ENCODE measurements at places on chromosomes 1 and 21.

DNA sequence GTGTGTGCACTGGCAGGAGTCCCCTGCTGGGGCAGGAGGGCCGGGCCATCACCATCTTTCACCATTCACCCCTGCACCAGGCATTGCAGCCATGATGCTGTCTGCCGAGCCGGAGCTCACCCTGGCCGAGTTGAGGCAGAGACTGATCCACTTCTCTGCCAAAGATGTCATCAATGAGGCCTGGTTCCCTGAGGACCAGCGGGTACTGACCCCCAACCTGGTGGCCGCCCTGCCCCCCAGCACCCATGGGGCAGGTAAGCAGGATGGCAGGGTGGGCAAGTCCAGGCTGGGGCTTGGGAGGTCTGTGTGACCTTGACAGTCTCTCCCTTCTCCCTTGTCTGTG is 18.6 kb downstream of the PCSK9 start:
- DNase-seq = no peak

DNA sequence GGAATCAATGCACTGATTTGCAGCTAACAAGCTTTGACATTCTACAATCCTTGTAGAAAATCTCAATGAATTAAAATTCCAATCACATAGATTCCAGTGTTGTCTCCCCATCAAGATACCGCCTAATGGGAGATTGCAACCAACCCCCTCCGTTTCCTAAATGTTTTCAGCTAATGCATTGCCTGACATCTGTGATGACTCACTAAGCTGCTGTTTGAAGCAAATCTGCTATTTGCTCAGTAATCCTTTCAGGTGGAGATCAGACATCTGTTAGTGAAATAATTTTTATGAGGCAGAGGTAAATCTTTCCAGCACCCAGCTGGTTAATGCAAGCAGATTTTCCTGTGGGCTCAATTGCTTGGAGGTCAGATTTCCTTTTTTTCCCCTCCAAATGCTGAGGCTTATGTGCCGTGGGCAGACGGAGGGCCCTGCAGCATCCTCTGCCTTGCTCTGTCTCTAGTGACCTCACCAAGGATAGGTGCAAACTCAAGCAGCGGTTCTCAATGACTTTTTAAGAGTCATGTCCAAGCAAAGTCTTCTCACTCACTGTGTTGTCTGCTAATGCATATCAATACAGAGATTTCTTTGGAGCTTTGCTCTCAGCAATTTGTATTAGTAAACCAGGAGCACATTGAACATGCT is 91.1 kb upstream of the RAB3GAP2 start:
- no peak for DNase-seq

- DNase-seq = no peak
These were observed 411.8 kb upstream of the DAB1 start for GRCh38 chr1:57835620-57836019.

DNA sequence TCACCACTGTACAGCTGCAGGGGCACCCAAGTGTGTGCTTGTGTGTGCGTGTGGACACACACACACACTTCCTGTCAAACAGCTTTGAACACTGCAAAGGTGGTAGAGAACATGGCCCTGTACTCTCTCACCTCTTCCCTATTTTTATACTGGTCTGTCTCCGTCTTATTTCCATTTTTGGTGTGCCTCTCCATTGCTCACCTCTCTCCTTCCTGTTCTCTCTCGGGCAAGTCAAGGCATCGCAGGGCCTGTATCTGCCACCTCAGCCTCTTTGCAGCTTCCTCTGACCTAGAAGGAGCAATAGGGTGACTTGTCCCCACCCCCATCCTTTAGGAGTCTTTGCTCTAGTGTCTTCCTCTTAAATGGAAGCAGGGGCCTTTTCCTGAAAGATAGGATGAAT is 2.2 kb downstream of the SMCP start:
- no peak for DNase-seq

GRCh38 chr1:220708936-220709801 is 19.0 kb downstream of the C1orf115 start:
- DNase-seq = no peak

DNA sequence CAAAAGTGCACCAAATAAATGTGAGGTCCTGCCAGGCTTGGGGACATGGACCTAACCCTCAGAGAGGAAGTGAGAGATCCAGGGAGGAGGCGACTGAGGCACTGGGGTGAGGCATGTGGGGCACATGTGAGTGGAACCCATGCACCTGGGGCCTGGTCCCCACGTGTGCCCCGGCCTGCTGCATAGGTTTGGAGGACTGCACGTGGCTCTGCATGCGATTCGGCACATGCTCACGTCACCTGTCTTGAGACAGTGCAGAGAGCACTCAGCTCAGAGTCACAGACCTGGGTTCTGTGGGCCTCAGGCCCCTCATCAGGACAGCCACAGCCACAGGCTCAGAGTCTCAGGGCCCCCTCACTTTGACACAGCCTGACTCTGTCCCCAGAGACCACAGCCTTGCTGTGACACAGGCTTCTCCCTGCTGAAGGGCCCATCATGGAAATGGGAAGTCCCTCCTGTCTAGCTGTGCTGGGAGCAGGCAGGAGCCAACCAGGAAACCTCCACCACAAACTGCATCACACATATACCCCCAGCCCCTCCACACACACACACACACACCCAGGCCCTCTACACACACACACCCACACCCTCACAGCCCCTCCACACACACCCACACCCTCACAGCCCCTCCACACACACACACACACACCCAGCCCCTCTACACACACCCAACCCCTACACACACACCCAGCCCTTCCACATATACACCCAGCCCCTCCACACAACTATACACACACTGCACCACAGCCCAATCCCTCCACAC is 48.2 kb downstream of the SLC9A1 start:
- no peak for DNase-seq

GRCh38 chr21:38499296-38499695 is 1.0 kb upstream of the ERG start:
- no peak for DNase-seq

DNA sequence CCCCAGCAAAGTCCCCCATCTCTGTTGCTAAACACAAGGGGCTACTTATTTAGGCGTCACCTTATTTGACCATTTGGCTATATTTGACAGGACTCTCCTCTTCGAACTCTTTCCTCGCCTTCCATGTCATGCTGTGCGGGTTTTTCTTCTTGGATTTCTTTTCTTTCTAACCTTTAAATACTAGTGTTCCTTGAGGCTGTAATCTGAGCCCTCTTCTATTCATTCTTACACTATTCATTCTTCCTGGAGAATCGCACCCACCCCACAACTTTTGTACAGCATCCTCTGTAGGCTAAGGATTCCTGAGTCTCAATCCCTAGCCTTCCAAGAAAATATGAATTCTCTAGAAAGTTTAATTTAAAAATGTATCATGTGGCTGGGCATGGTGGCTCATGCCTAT is 61.7 kb upstream of the C1orf115 start:
- no peak for DNase-seq

DNA sequence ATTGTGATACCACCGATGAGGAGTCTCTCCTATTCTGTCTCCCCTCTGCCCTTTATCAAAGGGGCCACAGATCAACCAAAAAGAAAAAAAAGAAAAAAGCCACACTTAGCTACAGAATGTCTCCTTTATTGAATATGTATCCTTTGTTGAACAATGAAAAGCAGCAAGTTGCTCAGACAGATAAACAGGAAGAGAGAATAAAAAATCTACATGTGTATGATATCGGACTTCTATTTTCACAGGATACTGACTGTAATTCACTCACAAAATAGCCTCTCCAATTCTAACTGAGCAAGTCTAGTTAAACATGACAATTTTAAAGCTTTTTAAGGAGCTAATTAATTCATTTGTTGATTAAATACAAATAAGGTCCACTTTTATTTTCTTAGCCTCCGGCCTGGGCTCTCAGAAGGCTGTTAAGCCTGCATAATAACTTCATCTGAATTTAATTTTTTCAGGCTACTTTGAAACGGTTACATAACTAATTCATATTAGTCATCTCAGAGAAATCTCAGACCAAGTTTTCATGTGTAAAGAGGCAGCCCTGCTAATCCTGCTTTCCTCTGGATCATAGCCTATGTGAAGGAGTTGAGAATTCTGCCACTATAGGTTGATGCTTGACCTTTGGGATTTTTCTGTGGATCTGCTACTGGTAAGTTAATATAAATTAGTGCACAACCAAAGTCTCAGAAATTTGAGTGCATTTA is 304.1 kb upstream of the NR5A2 start:
- DNase-seq = peak; percentile 52

- peak; percentile 85 for DNase-seq
These were observed 35.5 kb downstream of the COLGALT2 start for GRCh38 chr1:184002071-184002470.

- DNase-seq = no peak
These were observed 322.7 kb downstream of the ZNF326 start for GRCh38 chr1:90317628-90318027.
